ENCODE measurements at places on chromosomes 7 and 10.

GRCh38 chr10:77673101-77673500, 35.5 kb upstream of the KCNMA1 start:
- DNase-seq: peak; percentile 24

GRCh38 chr7:77894574-77895091, 96.1 kb downstream of the PHTF2 start:
- no peak for DNase-seq

DNA sequence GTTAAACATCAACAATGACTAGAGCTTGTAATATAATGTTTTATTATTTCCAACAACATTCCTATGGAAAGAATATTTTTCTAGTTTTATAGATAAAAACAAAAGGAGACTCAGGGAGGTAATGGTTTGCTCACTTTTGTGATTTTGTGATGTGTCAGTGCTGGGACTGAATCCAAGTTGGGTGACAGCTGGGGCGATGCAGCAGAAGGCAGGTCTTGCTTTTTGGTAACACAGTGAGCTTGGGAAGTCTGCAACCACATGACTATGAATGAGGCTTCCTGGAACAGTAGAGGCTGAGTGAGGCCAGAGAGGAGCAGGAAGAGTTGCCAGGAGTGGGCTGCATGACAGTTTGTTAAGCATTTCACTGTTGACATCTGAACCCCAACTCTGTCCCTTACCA, 4.9 kb upstream of the YKT6 start:
- DNase-seq: peak; percentile 40

- peak; percentile 66 for DNase-seq
Observed at GRCh38 chr7:134766779-134767519, 12.5 kb upstream of the CALD1 start.

- peak; percentile 90 for DNase-seq
Observed at GRCh38 chr10:60964257-60965235, 20.6 kb upstream of the RHOBTB1 start.

DNA sequence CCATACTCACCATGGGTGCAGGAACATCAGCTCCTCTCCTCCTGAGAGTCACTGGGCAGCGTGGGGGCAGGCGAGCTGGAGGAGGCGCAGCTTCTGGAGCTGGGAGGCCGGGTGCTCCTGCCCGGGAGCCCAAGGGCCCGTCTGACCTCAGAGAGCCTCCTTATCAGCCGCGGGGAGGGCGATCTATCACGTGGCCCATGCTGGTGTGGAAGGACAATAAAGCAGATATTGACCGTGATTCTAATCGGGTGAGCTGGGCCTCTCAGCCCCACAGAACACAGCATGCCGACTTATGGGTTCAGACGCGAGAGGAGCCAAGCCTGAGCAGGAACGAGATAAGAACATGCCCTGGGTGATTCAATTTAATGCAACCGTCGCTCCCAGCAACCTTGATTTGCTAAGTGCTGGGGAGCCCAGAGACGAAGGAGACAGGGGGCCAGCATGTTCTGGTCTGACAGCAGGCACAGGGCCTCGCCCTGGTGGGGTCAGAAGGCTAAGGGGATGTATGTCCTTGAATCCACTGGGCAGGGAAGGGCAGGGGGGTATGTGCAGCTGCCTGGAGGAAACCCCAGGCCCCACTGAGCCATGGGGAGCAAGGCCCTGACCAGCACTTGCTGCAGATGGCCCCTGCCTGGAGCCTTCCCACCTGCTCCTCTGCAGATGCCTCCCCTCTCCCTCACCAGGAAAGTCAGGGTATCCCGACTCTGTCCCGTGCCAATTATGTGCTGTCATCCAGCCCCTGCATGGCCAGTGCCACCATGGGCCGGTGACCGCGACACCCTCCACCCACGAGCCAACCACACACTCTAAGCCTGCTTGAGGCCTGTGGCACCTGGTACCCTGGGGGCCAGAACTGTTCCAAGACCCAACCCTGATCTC, 95.3 kb upstream of the RET start:
- no peak for DNase-seq

DNA sequence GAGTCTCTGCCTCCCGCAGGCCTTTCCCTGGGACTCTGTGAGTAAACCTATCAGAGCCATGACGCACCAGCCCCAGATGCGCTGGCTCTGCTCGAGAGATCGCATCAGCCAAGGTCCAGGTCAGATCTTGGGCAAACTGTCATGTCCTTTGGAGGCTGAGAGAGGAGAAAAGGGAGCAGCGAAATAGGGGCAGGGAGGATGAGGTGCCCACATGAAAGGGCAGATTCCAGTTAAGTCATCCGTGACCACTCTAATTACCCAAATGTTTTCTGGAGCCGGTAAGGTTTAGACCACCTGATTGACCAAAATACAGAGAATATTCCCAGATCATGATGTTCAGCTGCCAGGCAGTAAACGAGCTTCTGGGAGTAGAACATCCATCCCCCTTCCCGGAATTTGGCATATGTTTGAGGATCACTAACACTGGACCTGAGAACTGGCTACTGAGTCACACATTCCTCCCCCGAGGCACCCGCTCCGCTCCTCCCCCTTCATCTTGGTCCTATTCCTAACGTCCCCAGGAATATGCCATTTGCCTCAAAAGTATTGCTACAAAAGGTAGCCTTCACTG, 88.0 kb downstream of the FGFR2 start:
- DNase-seq: no peak

- no peak for DNase-seq
Observed at GRCh38 chr7:15397159-15397550, 164.7 kb downstream of the AGMO start.

- DNase-seq: no peak
Observed at GRCh38 chr7:73669288-73669701, 1.7 kb downstream of the VPS37D start.

DNA sequence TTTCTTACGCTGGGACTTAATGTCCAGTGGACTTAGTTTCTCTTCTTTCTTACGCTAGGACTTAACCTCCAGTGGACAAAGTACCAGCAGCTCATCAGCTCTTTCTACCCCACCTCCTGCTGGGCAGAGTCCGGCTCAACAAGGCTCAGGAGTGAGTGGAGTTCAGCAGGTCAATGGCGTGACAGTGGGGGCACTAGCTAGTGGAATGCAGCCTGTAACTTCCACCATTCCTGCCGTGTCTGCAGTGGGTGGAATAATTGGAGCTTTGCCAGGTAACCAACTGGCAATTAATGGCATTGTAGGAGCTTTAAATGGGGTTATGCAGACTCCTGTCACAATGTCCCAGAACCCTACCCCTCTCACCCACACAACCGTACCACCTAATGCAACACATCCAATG, 199.7 kb downstream of the MLLT10 start:
- peak; percentile 15 for DNase-seq

DNA sequence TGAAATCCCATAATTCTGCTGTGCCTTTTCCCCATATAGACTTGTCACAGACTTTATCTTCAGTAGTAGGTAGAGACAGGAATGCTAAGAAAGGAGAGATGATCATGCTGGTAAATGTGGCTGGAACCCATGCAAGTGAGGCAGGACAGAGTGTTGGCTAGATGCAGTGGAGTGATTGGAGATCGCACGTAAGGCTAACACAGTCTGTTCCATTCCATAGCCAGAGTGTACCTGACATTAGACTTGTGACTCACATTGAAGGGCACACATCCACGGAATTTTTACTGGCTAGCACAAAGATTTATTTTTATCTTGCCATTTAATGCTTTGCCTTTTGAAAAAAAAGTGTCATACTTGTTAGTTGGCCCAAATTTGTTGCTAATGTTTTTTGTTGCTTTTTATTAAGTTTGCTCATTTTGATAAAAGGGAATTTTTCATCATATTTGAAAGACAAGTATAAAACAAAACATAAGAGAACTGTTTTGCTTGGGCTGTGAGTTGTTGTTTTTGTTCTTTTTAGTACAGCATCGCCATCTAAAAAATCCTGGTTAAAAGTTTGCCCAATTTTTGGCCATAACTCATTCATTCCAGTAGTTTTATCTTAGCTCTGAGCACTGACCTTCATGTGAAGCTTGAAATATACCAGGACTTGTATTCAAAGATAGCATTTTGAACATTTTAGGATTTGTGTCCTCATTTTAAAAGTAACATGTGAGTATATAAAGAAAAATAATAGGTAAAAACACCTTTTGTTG, 81.0 kb downstream of the CPED1 start:
- DNase-seq: peak; percentile 50

- DNase-seq: peak; percentile 85
Observed at GRCh38 chr7:106736508-106737201, 75.7 kb upstream of the CCDC71L start.
